ENCODE measurements at places on chromosomes 5 and 9.

GRCh38 chr9:130453487-130453886 is 8.7 kb downstream of the ASS1 start:
- DNase-seq, result no peak

- DNase-seq, result no peak
These were observed 96.0 kb upstream of the SLC44A1 start for GRCh38 chr9:105148328-105149006.

GRCh38 chr5:118611332-118611945 is 376.9 kb downstream of the DTWD2 start:
- no peak for DNase-seq

DNA sequence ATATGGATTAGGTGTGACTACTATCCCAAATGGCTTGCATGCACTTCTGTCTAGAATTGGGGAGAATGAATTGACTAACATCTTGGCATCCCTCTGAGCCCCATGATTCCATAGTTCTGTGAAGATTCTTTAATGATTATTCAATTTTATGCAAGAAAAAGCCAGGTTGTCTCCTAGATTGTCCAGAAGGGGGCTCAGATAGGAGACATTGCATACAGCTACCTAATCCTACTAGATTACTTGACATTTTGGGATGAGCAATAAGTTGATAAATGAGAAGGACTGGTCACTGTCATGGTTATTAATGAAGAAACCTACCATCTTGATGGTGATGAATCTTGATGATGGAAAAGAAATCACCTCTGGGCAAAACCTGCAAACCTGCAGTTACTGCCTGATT is 117.0 kb downstream of the CARTPT start:
- DNase-seq, result no peak

GRCh38 chr9:4833781-4834560 is 41.2 kb downstream of the RCL1 start:
- DNase-seq, result no peak
